ENCODE measurements at places on chromosomes 5 and 9. TPM values are rescaled to one million over a fixed set of nuclear protein-coding genes. Genes with fewer than 3 reads are reported as not detected.

GRCh38 chr5:144504929-144505577, 334.4 kb downstream of the KCTD16 start:
- no peak overlapping the region for H3K4me3 ChIP-seq
- DNase-seq: peak; percentile 8
- no peaks in the 10 kb centered on the region for H3K36me3 ChIP-seq
- H3K27ac ChIP-seq: no peak overlapping the region
- peaks cover 18% of the 10 kb centered on the region for H3K4me1 ChIP-seq

SLC6A7 gene
- not detected for total RNA-seq

- H3K36me3 ChIP-seq: no peaks in the 10 kb centered on the region
- peaks cover 19% of the 10 kb centered on the region for H3K4me1 ChIP-seq
- peak; percentile 83 for DNase-seq
- H3K4me3 ChIP-seq: peak overlapping the region; percentile 67
- H3K27me3 ChIP-seq: peaks cover 56% of the 10 kb centered on the region
These were observed 337.4 kb upstream of the PUM3 start for GRCh38 chr9:3181049-3181953.

GRCh38 chr9:125889112-125889475, 141.9 kb downstream of the PBX3 start:
- peak overlapping the region; percentile 69 for H3K4me3 ChIP-seq
- no peak overlapping the region for H3K27ac ChIP-seq
- H3K4me1 ChIP-seq: peaks cover 73% of the 10 kb centered on the region
- no peaks in the 10 kb centered on the region for H3K36me3 ChIP-seq
- no peaks in the 10 kb centered on the region for H3K27me3 ChIP-seq

FBLL1 gene
- 0.34 TPM for total RNA-seq

GRCh38 chr9:136361047-136361753, 2.3 kb downstream of the DNLZ start:
- no peaks in the 10 kb centered on the region for H3K4me1 ChIP-seq
- H3K27me3 ChIP-seq: no peaks in the 10 kb centered on the region
- no peak overlapping the region for H3K27ac ChIP-seq
- H3K36me3 ChIP-seq: no peaks in the 10 kb centered on the region

- no peak overlapping the region for H3K27ac ChIP-seq
- DNase-seq: no peak
- H3K4me1 ChIP-seq: peaks cover 11% of the 10 kb centered on the region
- H3K4me3 ChIP-seq: no peak overlapping the region
- H3K36me3 ChIP-seq: no peaks in the 10 kb centered on the region
- H3K27me3 ChIP-seq: no peaks in the 10 kb centered on the region
These were observed 54.6 kb downstream of the MEGF9 start for GRCh38 chr9:120659676-120660075.

- H3K4me3 ChIP-seq: no peak overlapping the region
- no peaks in the 10 kb centered on the region for H3K4me1 ChIP-seq
- no peak overlapping the region for H3K27ac ChIP-seq
- H3K36me3 ChIP-seq: no peaks in the 10 kb centered on the region
- no peak for DNase-seq
- no peaks in the 10 kb centered on the region for H3K27me3 ChIP-seq
These were observed 401.9 kb downstream of the ARRDC3 start for GRCh38 chr5:90981177-90981576.

LHX3 gene
- not detected for total RNA-seq

GRCh38 chr5:134523543-134524271, 1.8 kb upstream of the JADE2 start:
- H3K4me1 ChIP-seq: peaks cover 15% of the 10 kb centered on the region
- no peak for DNase-seq
- peak overlapping the region; percentile 67 for H3K4me3 ChIP-seq
- no peak overlapping the region for H3K27ac ChIP-seq

DNA sequence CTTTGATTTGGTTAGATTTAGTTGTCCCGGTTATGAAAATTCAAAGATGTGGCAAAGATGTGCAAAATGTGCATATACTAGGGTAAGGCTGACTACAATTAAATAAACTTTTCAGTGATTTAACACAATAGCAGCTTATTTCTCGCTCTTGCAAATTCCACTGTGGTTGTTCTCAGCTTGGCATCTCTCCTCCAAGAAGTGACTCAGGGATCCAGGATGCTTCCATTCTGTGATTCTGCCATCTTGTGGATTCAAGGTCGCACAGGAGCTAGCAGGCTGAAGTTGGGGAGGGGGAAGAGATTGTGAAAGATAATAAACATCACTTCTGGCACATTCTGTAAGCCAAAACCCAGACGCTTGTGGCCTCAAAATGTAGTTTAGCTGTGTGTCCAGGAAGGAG, 60.1 kb upstream of the TGFBR1 start:
- H3K36me3 ChIP-seq: no peaks in the 10 kb centered on the region
- H3K27me3 ChIP-seq: no peaks in the 10 kb centered on the region
- H3K4me1 ChIP-seq: peaks cover 11% of the 10 kb centered on the region
- H3K4me3 ChIP-seq: no peak overlapping the region
- no peak for DNase-seq

DNA sequence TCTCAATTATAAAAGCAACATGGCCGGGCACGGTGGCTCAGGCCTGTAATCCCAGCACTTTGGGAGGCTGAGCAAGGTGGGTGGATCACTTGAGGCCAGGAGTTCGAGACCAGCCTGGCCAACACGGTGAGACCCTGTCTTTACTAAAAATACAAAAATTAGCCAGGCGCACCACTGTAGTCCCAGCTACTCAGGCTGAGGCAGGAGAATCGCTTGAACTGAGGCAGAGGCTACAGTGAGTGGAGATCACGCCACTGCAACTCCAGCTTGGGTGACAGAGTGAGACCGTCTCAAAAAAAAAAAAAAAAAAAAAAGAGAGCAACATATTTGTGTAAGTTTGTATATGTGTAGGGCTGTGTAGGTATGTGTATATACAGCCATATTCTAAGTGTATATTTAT, 7.5 kb downstream of the RPS6 start:
- peaks cover 23% of the 10 kb centered on the region for H3K36me3 ChIP-seq
- no peak overlapping the region for H3K4me3 ChIP-seq
- H3K27me3 ChIP-seq: no peaks in the 10 kb centered on the region

- H3K36me3 ChIP-seq: no peaks in the 10 kb centered on the region
- no peaks in the 10 kb centered on the region for H3K27me3 ChIP-seq
- peak; percentile 51 for DNase-seq
- no peak overlapping the region for H3K4me3 ChIP-seq
These were observed 116.4 kb downstream of the RXRA start for GRCh38 chr9:134442486-134443173.

DNA sequence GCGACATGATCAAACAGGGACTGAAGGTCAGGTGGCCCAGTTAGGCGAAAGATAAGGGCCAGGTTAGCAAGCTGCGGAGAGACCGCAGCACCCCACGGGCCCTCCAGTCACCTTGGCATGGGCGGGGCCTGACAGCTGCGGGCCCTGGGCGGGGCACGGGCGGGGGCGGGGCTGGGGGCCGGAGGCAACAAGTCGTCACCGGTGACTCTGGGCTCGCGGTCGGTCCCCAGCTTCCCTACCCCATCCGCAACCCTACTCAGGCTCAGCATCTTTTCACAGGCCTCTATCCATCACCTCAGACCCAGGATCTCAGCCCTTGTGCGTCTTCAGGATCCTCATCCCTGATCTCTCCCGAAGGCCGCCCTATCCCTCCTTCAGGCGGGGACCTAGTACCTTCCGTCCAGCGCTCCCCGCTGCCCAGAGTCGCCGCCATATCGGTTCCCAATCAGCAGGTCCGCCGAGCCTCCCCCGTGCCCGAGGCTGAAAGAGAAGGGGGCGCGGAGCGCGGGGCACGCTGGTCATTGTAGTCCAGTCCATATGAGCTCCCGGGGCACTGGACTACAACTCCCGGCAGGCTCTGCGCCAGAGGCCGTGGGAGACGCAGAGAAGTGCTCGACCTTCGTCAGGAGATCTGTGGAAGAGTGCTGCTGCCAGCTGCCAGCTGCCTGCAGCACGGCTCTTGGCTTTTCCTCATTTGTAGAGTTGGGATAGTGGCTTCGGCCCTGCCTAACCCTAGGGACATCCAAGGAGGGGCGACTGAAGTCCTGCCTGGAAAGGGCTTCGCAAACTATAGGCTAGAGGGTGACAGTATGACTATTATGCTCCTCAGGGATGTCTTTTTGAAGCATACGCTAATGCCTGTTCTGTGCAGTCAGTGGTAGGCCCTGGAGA, at the start of gene DNAJC18:
DNAJC18 (minus strand) TSS at position 513 of the 891 bp plus-strand sequence; CDS start at position 433, 80 bp downstream.
- H3K27ac ChIP-seq: peak within 1 kb of the TSS; percentile 77
- H3K27me3 ChIP-seq: no peaks in the 10 kb centered on the region
- H3K4me3 ChIP-seq: peak within 1 kb of the TSS; percentile 70
- peak; percentile 97 for DNase-seq
- H3K36me3 ChIP-seq: peaks cover 4% of the 10 kb centered on the region

GRCh38 chr5:9278921-9279603, 266.8 kb downstream of the SEMA5A start:
- no peak for DNase-seq
- H3K27ac ChIP-seq: no peak overlapping the region
- no peaks in the 10 kb centered on the region for H3K36me3 ChIP-seq
- H3K27me3 ChIP-seq: no peaks in the 10 kb centered on the region
- H3K4me1 ChIP-seq: no peaks in the 10 kb centered on the region
- H3K4me3 ChIP-seq: no peak overlapping the region

DNA sequence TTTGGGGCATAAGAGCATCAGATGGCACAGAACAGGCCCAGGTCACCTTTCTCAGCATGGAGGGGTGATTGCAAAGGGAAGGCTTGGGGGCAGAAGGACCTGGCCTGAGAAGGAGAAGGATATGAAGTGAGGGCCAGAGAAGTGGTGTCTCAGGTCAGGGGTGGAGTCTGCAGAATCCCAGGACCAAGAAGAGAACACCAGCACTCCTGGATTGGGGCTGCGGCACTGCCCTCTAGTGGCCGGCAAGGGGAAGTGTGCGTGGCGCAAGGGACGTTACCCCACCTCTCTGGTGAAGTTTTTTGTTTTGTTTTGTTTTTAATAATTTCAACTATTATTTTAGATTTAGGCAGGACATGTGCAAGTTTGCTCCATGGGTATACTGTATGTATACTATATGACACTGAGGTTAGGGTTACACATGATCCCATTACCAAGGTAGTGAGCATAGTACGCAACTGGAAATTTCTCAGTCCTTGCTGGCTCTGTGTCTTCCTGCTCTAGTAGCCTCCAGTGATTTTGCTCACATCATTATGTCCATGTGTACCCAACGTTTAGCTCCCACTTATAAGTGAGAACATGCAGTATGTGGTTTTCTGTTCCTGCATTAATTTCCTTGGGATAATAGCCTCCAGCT, 1548.6 kb downstream of the EFNA5 start:
- H3K4me1 ChIP-seq: no peaks in the 10 kb centered on the region
- no peaks in the 10 kb centered on the region for H3K27me3 ChIP-seq
- no peaks in the 10 kb centered on the region for H3K36me3 ChIP-seq
- DNase-seq: peak; percentile 22
- H3K27ac ChIP-seq: no peak overlapping the region

CAMK4 gene
- total RNA-seq: 5.0 TPM

DNA sequence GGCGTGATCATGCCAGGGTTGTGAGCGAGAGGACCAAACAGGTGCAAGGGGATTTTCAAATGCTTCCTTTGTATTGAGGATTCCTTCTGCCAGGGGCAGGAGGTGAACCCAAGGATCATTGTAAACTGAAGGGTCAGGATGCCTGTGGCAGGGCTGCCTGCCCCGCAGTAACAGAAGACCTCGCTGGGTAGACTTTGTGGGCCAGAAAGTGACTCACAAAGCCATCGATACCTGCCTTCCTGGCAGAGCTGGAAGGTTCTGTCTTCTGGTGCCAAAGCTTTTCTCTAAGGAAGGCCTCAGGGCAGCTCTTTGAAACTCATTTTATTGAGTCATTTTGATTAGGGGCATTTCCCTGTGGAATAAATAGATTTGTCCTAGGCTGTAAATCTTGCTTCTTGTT, 223.4 kb downstream of the ICE1 start:
- DNase-seq: no peak
- H3K36me3 ChIP-seq: no peaks in the 10 kb centered on the region

LCN12 gene
- total RNA-seq: 0.19 TPM

TMEM252 gene
- not detected for total RNA-seq

DNA sequence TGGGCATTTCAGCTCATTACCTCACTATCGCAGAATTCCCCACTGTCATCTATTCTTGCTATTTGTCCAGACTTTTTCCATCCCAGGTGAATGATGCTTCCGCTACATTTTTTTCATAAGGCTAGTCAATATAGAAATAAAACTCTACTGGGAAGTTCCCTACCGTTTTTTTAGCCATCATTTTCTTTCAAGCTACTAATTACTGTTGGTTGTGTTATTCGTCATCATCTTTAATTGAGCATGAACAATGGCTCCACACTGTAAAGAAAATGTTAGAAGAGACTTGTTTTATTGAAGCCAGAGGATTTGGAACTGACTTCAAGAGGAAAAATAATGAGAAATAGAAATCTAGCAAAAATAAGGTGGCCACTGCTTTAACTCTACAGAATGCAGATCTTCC, 265.0 kb downstream of the ZNF608 start:
- no peaks in the 10 kb centered on the region for H3K36me3 ChIP-seq
- DNase-seq: no peak
- H3K4me1 ChIP-seq: peaks cover 25% of the 10 kb centered on the region
- no peak overlapping the region for H3K4me3 ChIP-seq
- no peak overlapping the region for H3K27ac ChIP-seq

DNA sequence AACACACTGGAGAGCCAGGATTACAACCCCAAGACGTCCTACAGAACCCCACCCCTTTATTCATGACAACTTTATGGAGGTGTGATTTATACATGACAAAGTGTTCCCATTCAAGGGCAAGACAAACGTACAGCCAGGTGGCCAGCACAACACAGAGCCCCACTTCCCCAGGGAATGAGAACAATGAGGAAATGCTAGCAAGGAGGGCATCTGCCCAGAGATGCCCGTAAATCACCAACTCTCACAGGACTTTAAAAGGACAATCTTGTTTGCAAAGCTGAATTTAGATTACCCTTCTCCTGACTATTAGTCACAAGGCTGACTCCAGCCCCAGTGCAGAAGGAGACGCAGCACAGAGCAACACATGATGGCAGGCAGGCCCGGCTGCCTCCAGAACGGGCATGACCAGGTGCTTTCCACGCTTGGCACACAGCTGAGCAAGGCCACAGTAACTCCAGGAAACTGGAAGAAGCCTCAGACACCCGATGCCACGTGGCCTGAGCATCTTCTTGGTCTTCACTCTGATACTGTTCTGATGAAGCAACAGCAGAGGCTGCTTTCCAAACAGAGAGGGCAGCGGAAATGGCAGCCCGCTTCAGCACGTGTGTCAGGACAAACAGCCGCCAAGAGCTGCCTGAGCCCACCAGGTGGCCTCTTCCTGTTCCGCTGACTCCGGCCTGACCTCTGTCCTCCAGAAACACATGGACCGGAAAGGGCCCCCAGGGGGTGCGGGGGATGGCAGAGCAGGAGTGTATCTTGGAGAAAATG, 51.4 kb downstream of the ROR2 start:
- DNase-seq: peak; percentile 38
- no peak overlapping the region for H3K27ac ChIP-seq
- H3K4me1 ChIP-seq: peaks cover 56% of the 10 kb centered on the region

- peak within 1 kb of the TSS; percentile 70 for H3K4me3 ChIP-seq
- H3K27ac ChIP-seq: no peak within 1 kb of the TSS
- H3K4me1 ChIP-seq: no peaks in the 10 kb centered on the region
- peaks cover 55% of the 10 kb centered on the region for H3K27me3 ChIP-seq
These were observed at the start of gene OSMR for GRCh38 chr5:38845526-38846378. Gene OSMR, plus strand, starts transcription at chr5:38846012. Its CDS starts 23,033 bp downstream, at chr5:38869045.

- H3K27ac ChIP-seq: no peak overlapping the region
- H3K4me1 ChIP-seq: no peaks in the 10 kb centered on the region
- DNase-seq: no peak
- H3K27me3 ChIP-seq: no peaks in the 10 kb centered on the region
- H3K4me3 ChIP-seq: no peak overlapping the region
These were observed 433.2 kb downstream of the MAT2B start for GRCh38 chr5:163938595-163938994.

ALDH1B1 gene
- 44.0 TPM for total RNA-seq

GRCh38 chr9:33818167-33818846, 1.3 kb downstream of the UBE2R2 start:
- peaks cover 24% of the 10 kb centered on the region for H3K4me1 ChIP-seq
- H3K27ac ChIP-seq: peak overlapping the region; percentile 99
- DNase-seq: no peak
- peak overlapping the region; percentile 98 for H3K4me3 ChIP-seq

ARHGEF28 gene
- 0.28 TPM for total RNA-seq

All from neural progenitor cell (in vitro differentiated cells).